Heart right ventricle (tissue), 16 donors: ENCODE measurements at places on chromosomes 11 and 22. TPM values are rescaled to one million over a fixed set of nuclear protein-coding genes. Genes with fewer than 3 reads are reported as not detected.

RAG1 gene
- polyA plus RNA-seq, result 1.3 TPM

MPEG1 gene
- polyA plus RNA-seq, result 2.9 TPM

PLEKHA7 gene
- polyA plus RNA-seq, result 34.0 TPM

MS4A8 gene
- not detected for polyA plus RNA-seq

GLB1L3 gene
- polyA plus RNA-seq, result not detected

ABTB2 gene
- 2.5 TPM for polyA plus RNA-seq

TTC28 gene
- polyA plus RNA-seq, result 6.4 TPM

DNA sequence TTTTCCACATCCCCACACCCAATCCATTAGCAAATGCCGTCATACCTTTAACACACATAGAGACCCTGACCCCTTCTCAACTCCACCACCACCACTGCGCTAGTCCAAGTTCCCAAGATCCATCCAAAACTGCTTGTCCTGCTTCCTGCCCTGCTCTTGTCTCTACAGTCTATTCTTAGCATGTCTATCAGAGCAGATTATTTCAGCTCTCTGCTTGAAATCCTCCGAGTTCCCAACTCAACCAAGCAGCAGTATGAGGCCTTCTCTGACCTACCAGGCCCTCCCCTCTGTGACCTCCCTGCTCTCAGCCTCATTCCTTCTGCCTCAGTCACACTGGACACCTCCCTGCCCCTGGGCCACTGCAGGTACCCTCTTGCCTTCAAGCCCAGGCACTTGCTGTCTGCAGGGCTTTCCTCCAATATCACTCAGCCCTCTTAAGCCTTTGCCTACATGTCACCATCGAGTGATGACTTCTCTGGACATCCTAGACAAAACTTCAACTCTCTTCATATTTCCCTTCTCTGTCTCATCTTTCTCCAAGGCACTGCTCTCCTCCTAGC, 134.6 kb downstream of the SPATA19 start:
- no peak for DNase-seq

DNA sequence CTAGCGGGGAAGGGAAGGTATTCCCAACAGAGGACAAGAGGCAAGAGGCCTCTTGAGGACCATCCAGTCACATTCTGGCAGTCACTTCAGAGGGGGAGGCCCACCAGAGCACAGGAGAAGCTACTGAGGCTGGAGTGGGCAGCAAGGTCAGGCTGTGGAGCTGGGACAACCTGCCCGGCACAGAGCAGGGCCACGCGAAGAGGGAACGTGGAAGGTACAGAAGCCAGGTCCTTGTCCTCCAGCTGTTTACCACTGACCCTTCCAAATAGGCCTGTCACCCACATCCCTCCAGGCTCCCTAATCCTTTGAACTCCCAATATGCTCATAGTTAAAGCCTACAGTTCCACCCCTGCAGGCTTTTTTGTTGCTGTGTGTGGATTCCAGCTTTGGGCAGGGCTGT, 76.9 kb downstream of the IGLL1 start:
- no peak for DNase-seq

- no peak for DNase-seq
Measured at GRCh38 chr11:76190376-76190775, 15.9 kb downstream of the WNT11 start.

DNA sequence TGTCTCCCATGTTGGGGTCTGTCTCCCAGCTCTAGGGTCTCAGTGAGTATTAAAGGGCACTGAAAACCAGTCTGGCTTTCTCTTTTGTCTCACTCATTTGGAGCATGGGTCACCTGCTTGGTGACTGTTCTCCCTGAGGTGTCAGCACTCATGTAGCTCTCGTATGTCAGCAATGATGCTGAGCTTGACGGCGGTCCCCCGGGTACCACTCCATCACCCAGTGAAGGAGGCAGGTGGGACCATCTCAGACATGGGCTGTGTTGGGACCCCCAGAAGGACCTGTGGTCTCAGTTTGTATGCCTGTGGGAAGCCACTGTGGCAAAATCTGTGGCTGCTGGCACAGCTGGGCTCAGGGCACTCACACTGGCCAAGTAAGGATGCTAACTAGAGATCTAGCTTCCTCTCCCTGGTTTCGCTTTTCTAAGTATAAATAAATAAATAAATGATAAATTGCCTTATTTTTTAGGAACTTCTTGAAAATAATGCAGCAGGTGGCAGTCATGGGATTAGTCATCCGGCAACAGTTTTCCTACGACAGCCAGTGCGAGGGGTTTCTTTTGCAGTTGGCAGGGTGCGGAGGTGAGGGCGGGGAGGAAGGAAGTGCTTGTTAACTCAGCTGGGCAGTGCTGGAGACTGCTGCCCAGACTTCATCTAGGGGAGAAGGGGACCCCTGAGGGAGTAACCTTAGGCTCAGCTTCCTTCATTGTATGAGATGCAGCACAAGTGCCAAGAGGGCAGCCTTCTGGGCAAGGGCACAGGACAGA, 48.8 kb downstream of the OSBP2 start:
- DNase-seq, result no peak

DNA sequence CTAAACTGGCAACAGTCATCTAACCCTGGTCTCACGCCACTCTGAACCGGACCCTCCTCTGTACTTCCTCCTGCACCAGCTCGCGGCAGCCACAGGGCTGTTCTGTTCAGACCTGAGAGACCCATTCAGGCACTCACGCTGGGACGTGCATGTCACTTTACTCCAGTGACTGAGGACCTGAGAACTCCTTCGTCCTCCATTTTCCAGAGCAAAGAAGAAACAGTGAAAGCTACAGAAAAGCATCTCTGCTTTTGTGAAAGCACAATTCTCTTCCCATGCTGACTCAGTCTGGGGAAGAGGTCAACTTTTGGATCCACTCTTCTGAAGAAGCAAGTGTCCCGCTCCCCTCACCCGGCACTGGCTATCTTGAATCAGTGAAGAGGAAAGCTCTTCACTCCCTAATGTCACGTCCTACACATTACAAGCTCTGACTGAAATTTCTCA, 24.5 kb downstream of the PISD start:
- no peak for DNase-seq

- peak; percentile 81 for DNase-seq
Measured at GRCh38 chr11:60831143-60831500, 10.8 kb upstream of the CCDC86 start.

DNA sequence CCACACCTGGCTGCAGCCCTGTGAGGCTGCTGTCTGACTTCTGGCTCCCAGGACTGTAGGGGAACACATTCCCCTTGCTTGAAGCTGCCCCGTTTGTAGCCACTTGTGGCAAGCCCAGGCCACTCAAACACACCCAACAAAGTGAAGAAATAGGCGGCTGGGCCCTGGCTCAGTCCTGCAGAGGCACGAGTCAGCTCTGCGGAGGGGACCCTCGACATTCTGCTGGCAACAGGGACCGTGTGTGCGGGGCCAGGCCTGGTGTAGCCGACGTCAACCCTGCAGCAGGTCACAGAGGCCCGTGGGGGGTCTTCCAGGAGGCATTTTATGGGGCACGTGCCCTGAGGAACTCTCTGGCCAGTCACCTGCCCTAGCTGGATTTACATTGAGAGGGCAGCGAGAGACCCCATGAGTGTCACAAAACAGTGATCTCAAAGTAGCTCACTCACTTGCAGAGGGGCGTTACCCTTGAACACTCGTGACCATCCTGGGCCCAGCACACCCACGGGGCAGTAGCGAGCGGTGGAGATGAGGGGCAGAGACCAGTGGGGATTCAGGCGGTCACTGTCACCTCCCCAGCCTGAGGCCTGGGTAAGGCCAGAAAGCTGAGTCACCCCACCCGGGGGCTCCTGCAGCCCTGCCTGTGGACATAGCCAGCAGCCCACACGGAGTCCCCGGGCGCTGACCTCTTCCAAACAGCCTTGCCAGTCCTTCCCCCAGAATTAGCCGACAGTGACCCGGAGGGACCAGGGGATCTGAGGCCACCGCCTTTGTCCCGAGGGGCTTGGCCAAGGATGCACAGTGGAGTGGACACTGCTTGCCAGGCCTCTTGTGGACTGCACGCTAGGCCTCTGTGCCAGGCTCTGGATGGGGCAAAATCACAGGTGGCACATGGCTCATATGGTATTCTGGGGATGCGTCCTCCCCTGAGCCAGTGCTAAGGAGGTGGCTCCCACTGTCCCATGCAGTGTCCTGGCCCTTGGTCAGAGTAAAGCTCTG, 139.5 kb downstream of the CTTN start:
- DNase-seq, result no peak

DNA sequence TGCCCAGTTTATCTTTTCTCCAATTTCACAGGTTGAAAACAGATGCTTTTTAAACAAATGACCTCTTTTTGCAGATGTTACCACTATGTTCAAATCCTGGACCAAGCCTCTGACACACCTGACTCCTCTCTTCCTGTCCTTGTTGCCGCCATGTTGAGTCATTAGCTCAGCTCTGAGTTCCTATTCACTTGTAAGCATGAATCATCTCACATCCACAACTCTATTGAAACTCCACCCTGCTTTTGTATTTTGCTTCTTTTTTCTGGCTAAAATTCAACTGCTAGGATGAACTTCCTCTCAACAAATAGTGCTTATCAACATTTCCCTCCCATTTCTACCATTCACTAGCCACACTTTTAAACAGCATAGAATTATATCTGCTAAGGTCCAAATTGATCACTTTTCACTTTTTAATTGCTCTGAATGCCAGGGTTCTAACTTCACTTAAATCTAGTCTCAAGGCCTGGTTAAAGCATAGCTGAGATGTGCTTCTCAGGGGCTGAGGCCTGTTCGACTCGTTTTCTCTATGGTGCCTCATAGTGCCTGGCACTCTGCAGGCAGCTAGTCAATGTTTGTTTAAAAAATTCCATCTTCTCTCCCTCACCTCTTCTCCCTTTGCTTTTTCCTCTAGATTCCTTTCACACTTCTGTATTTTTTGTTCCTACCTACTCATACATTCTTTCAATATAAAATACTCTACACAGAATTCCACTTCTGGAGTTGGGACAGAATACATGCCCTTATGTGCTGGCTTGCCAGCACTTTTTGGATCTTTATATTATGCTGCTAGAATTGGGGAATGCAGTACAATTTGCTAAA, 3.9 kb downstream of the JOSD1 start:
- peak; percentile 39 for DNase-seq

- peak; percentile 45 for DNase-seq
Measured at GRCh38 chr22:43293655-43294392, 49.3 kb downstream of the SCUBE1 start.

GRCh38 chr11:30619767-30620166, 33.6 kb upstream of the MPPED2 start:
- DNase-seq, result no peak

- no peak for DNase-seq
Measured at GRCh38 chr11:92410526-92410925, 185.9 kb downstream of the FAT3 start.

GRCh38 chr11:22626573-22627239, 1.1 kb upstream of the FANCF start:
- no peak for DNase-seq

DNA sequence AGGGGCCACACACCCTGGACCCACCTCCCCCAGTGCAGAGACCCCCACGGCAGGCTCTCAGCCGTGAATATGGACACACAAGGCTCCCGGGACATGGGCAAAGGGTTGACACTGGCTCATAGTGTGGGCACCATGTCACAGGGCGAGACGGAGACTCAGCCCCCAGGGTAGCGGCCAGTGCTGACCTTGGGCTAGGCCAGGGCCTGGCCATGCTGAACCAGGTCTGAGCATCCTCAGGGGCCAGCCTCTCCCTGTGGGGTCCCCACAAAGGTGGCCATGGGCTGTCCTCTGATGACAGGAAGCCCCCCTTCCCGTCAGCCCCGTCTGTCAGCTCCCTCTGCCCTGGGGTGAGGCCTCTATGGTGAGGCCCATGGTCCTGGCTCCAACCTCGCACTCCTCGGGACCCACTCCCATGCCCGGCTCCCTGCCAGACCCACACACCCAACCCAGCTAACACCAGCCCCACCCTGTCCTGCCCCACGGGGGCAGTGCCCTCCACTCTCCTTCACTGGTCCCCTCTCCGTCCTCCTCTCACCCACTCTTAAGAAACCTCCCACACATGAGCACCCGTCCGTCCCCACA, 19.0 kb upstream of the PRODH start:
- no peak for DNase-seq

DNA sequence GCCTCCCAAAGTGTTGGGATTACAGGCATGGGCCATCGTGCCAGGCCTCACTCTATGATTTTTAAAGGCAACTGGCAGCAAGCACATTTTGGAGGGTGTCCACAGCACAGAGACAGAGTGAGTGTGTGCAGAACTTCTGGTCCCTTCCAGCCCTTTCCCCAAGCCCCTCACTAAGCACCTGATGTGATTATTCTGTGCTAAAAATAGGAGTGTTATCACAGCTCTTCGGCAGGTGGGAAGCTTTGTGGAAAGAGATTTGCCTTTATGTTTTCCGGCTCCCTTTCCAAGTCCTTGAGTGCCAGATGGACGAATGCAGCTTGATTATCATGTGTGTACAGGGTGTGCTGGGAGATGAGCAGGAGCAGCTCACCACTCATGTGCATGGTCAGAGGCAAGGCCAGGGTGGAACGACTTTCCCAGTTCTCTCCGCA, 310.8 kb downstream of the DDX10 start:
- peak; percentile 39 for DNase-seq

- DNase-seq, result no peak
Measured at GRCh38 chr11:15507592-15507991, 392.9 kb downstream of the INSC start.

- no peak for DNase-seq
Measured at GRCh38 chr22:25564979-25565677, 653 bp downstream of the GRK3 start.

DNA sequence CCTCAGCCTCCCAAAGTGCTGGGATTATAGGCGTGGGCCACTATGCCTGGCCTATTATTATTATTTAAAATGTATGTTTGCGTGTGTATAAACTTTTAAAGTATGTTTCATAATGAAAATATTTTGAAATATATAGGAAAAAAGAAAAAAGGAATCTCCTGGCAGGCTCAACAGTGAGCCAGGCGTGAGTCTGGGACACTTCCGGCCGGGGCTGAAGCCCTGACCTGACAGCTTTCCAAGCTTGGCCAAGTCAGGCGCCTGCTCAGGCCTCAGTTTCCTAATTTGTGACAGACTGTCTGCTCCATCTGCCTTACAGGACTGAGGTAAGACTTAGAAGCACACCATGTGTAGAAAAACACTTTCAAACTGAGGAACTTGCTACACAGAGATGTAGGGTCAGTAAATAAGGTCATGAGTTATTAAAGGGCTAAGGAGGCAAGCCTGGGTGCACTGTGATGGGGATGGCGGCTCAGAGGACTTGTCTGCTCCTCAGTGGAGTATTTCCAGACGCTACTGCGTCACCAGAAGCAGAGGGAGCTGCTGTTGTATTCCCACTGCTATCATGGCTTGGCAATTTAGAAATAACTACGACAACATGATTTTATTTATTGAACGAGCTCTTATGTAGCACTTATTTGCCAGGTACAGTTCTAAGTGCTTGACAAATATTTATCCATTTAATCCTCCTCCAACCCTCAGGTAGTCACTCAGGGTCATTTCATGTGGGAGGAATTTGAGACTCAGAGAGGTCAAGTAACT, 100.1 kb downstream of the PRR5L start:
- no peak for DNase-seq

- DNase-seq, result no peak
Measured at GRCh38 chr11:60838132-60838531, 3.8 kb upstream of the CCDC86 start.
